Bronchial smooth muscle cell (primary cell): ENCODE measurements at places on chromosomes 13 and 19. TPM values are rescaled to one million over a fixed set of nuclear protein-coding genes. Genes with fewer than 3 reads are reported as not detected.

VSIG10L gene
- 0.32 and 0.43 TPM in 2 replicates for total RNA-seq

CEACAM21 gene
- not detected in 2 replicates for total RNA-seq

ZIC5 gene
- total RNA-seq: under 0.01 TPM in 1 of 2 replicates, not detected in the other

ZNF382 gene
- 3.5 and 9.0 TPM in 2 replicates for total RNA-seq

CALR3 gene
- total RNA-seq: 0.16 TPM in 1 of 2 replicates, not detected in the other

ADGRE2 gene
- total RNA-seq: under 0.01 TPM in 1 of 2 replicates, not detected in the other

FCER2 gene
- not detected in 2 replicates for total RNA-seq

MTUS2 gene
- total RNA-seq: 0.17 TPM in 1 of 2 replicates, not detected in the other

ATXN8OS gene
- not detected in 2 replicates for total RNA-seq
